ENCODE measurements at places on chromosomes 4 and X. TPM values are rescaled to one million over a fixed set of nuclear protein-coding genes. Genes with fewer than 3 reads are reported as not detected.

The TMEM156 gene
- total RNA-seq = 9.5 TPM

The ADAM29 gene
- total RNA-seq = not detected

The MMRN1 gene
- not detected for total RNA-seq

The FMR1NB gene
- total RNA-seq = not detected

The DCHS2 gene
- 0.07 TPM for total RNA-seq

The SPANXD gene
- total RNA-seq = not detected

The FRMD7 gene
- not detected for total RNA-seq

The MAGEE2 gene
- total RNA-seq = not detected

The C4orf50 gene
- not detected for total RNA-seq

The UGT2B15 gene
- total RNA-seq = 1.2 TPM

The SCARB2 gene
- total RNA-seq = 65.3 TPM

The KIF4A gene
- total RNA-seq = 9.3 TPM

The GCNA gene
- 1.6 TPM for total RNA-seq

The CFAP47 gene
- not detected for total RNA-seq

The ARMCX4 gene
- total RNA-seq = 0.92 TPM

The DLG3 gene
- total RNA-seq = 9.5 TPM

The DCAF12L2 gene
- not detected for total RNA-seq

The SRPK3 gene
- total RNA-seq = 0.07 TPM

The SUPT20HL1 gene
- not detected for total RNA-seq

The IDH3G gene
- 70.2 TPM for total RNA-seq

The C1QTNF7 gene
- total RNA-seq = not detected

The TEX11 gene
- not detected for total RNA-seq

The SLC2A9 gene
- total RNA-seq = 26.5 TPM

The MAP3K15 gene
- not detected for total RNA-seq

The PRICKLE3 gene
- total RNA-seq = 34.0 TPM

The TCEANC gene
- 1.3 TPM for total RNA-seq

The SLC35A2 gene
- total RNA-seq = 26.7 TPM

The TRPC3 gene
- total RNA-seq = not detected

The SMARCA1 gene
- total RNA-seq = 19.4 TPM

The BTK gene
- not detected for total RNA-seq

The GDPD2 gene
- total RNA-seq = 0.19 TPM

Measured in airway epithelial cell (primary cell).